GM06990 (cell line): ENCODE measurements at places on chromosomes 6 and 20.

DNA sequence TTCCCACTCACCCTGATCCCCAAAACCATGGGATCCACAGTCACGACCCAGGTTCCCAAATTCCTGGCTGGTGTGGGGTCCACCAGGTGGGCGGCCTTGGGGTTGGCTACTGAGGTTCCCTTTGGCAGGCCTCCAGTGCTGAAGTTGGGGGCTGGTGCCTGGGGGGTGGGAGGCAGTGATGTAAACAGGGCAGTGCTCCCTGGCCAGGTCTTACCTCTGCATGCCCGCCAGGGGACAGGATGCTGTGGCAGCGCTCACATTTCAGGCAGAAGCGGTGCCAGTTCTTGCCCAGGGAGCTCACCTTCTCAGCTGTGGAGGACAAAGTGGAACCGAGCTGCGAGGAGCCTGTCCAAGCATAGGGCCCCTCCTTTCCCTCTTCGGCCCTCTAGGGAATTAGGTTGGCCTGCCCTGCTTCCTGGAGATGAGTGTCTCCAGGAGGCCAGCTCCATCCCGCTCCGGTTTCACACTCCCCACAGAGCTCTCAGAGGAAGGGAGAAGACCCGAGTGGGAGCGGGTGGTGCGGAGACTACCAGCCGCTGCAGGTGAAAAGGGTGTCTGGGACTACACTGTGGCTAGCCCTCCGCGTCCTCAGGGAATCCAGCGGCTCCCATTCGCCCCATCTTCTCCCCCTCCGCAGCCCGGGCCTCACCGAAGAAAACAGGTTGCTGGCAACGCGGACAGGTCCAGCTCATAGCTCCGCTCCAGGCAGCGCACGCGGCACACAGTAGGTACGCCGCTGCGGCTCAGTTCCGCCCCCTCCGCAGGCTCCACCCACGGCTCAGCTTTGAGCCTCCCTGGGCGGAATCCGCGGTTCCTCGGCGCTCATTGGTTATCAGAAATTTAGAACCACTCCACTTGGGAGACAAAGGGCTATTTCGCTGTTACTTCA, at the start of gene CRIP3:
Gene CRIP3, minus strand, starts transcription at position 726 of the 889 bp plus-strand sequence. Its CDS starts 34 bp downstream, at position 692.
- peak; percentile 43 for DNase-seq

DNA sequence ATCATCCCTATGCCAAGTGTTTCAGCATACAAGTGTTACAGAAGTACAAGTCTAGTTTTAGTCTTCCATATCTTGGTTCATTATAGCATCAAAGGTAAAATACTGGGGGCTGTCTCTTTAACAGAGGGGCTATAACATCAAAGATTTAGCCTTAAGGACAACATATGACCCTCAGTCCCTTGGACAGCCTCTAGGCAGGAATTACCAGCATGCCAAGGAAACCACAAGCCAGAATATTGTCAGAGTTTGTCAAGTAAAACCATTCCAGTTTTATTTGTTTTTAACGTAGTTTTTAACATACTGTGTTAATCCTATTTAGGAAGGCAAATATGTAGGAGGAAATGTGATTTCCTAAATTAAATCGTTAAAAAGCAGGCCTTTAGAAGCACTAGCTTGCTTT, 18.6 kb downstream of the ZKSCAN8 start:
- DNase-seq, result no peak

DNA sequence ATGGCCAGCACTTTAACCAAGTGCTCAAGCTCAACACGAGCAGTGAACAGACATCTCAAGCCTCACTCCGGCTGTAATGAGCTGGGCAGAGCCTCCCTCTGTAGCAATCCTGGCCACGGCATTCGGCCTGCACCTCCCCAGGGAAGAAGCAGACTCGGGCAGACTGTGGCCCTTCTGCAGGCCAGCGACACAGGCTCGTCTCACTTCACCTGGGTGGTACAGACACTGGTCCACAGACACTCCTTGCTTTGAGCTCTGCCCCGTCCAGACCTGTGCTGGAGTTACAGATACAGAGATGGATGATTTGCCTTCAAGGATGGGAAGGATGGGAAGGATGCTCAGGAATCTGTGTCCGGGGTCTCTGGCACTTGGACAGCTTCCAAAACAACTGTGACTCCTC, 300.9 kb downstream of the PREX1 start:
- DNase-seq, result no peak

DNA sequence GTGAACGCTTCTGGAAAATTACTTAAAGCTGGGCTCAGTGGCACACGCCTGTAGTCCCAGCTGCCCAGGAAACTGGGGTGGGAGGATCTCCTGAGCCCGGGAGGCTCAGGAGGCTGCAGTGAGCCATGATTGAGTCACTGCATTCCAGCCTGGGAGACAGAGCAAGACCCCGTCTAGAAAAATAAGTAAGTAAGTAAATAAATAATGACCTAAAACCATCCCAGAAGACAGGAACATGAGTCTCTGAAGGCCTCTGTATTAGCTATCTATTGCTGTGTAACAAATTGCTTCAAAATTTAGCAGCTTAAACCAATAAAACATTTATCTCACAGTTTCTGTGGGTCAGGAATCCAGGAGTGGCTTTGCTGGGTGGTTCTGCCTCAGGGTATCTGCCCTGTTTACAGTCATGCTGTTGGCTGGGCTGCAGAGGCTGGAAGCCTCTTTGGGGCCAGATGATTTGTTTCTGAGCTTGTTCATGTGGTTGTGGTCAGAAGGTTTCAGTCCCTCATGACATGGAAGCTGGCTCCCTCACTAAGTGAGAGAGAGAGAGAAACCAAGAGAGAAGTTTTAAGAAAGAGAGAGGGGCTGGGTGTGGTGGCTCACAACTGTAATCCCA, 48.4 kb upstream of the NCOA3 start:
- peak; percentile 79 for DNase-seq

DNA sequence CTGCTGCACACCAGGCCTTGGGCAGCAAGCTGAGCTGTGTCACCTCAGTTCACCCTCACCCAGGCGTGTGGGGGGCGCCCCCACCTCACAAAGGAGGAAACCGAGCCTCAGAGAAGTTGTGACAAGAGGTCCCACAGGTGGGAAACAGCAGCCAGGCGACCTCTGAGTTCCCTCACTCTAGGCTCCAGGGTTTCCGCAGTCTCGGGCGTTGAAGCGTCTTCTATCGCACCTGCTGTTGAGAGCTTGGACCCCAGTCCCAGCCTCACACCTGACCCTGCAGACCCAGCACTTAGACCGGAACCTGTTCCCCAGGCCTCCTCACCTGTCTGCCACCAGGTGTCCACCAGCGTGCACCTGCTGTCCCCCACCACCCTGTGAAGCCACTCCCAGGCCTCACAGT, 22.3 kb upstream of the APMAP start:
- DNase-seq, result no peak

DNA sequence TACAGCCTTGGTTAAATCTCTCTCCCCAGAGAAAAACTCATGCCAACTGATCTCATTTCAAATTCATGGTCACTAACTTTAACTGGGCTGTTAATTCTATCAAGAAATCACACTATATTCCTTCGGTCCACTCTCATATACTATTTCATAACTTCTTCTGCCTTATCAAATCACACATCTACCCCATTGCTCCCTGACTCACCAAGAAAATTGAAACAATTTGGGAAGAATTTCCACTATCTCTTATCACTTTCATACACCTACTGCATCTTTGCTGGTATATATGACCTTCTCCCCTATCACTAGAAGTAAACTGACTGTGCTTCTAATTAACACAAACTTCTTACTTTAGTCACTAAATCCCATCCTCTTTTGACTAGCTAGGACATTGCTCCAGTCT, 102.3 kb downstream of the FILIP1 start:
- DNase-seq, result no peak

DNA sequence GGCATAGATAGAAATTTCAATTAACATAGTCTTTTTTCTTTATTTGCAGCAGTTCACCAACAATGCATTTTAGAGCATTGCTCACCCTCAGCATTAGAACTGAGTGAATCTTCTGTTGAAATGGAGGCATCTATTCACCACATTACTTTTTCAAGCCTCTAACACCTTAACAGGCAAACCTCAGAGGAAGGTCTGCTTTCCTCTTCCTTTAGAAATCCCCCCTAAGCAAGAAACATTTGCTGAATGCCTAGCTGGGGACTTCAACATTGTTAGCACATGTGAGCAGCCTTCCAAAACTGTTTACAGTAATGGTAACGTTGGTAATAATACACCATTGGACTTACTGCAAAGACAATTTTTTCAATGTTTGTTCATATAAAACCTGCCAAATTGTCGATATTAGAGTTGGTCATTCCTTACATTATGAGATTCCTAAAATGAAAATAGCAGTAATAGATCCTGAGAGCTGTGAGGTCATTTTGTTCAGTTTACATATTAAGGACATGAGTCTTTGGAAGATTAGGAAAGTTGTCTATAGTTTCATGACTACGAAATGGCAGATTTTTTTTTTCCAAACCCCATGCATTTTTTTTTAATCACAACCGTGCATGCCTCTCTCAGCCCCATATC, 20.6 kb upstream of the AKIRIN2 start:
- DNase-seq, result no peak

GRCh38 chr20:2759603-2760296, 40.7 kb downstream of the CPXM1 start:
- no peak for DNase-seq

- DNase-seq, result no peak
Observed at GRCh38 chr6:32857156-32857891, 3.3 kb downstream of the PSMB9 start.

- peak; percentile 94 for DNase-seq
Observed at GRCh38 chr6:26216886-26217713, 129.9 kb downstream of the HFE start.

DNA sequence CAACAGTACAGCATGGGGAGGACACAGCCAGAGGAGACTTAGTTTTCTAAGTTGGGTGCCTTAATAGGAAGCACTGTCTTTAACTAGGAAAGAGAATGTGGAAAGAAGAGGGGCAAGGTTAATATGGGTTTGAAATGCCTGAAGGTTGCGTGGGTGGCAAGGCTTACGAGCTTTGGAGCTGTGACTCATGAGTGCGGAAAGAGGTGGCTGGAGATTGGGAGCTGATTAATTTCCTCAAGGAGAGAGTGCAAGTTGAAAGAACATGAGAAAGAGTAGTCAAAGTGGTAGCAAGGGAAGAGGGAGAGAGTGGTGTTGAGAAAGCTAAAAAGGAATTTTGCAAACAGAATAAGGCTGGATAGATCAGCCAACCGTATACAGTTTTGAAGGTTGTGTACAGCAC, 315.1 kb upstream of the PRND start:
- DNase-seq, result no peak

DNA sequence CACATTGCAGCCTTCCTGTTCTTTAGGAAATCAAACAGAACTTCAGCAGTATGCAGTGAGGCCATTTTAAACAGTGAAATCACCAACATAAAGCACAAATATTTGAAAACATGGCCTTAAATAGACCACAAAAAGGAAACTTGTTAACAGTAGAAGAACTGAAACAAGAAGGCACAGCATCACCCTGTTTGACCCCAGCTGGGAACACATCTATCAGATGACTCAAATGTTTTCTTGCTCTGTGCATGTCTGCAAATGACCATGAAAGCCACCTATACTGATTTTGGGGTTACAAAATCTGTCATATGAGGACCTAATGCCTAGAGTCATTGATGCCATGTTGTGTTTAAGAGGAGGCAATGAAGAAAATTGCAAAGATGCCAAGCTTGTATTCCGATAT, 123.8 kb upstream of the ADGRF1 start:
- peak; percentile 46 for DNase-seq

- no peak for DNase-seq
Observed at GRCh38 chr6:140285471-140285870, 911.0 kb upstream of the CITED2 start.

DNA sequence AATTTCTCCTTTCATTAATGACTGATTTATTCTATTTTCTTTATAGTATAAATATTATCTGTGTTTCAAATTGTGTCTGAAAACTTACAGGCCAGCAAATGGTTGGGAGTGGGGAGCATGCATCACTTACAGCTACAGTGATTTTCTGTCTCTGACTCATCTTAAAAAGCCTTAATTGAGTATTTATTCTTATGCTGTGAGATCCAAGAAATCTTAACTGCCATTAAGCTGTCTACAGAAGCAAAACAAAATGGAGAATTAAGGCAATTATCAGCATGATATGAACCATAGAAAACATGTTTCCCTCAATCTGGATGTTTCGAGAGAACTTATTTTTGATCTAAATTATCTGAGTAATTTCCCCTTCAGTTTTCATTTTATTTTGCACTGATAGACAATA, 831.2 kb downstream of the KIF16B start:
- no peak for DNase-seq

DNA sequence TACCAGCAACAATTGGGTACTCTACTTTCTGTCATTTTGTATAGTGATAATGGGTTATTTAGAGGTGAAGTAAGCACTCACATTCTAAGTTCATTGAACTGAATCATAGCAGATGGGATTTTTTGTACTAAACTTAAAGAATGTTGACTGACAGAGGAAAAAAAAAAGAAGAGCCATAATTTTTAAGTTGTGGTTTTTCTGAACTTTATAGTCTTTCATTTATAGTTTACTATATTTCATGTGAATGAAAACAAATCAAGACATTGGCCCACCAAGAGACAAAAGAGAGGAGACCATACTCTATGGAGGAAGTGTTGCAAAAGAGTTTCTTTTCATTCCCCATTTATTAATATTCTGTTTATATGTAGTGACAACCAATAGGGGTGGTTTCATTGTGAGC, 685.7 kb downstream of the BCKDHB start:
- DNase-seq, result no peak

GRCh38 chr20:24158281-24158680, 169.7 kb upstream of the GGTLC1 start:
- DNase-seq, result no peak

GRCh38 chr6:164547076-164547475, 762.3 kb downstream of the C6orf118 start:
- no peak for DNase-seq

GRCh38 chr20:62457831-62458230, 18.0 kb downstream of the GATA5 start:
- DNase-seq, result no peak

- DNase-seq, result no peak
Observed at GRCh38 chr6:51339728-51340127, 521.1 kb downstream of the TFAP2B start.

- DNase-seq, result no peak
Observed at GRCh38 chr20:62734326-62734725, 25.7 kb downstream of the NTSR1 start.

DNA sequence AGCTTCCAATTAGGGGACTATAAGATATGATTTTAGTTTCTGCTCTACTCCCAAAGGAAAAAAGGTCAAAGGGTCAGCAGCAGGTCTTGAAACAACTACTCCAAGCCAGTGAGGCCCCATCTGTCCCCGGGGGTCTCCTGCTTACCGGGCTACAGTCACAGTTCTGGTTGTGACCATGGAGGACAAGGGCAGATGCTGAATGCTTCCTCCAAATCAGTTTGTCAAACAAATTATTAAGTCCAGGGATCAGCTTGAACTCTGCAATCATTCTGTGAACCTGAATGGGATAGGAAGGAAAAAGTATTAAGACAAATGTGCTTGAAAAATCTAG, 60.2 kb downstream of the MYH7B start:
- no peak for DNase-seq

DNA sequence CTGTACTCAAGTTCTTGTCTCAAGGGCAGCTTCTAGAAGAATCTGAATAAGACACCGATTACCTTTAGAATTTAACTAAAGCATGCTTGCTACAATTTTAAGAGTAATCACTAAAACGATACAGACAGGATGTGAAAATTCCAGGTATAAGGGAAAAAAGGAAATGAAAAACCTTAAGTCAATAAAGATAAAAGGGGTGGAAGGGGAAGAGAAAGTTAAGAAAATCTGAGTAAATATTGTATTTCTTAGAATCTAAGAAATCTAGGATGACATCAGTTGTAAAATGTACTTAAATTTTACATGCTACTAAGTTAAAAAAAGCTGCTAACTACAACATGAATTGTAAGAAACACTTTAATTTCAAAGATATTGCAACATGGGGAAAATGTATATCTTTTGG, 30.3 kb upstream of the MOCS1 start:
- no peak for DNase-seq

- DNase-seq, result no peak
Observed at GRCh38 chr6:1416191-1416760, 26.9 kb downstream of the FOXF2 start.
